ENCODE measurements at places on chromosomes 4 and X.

GRCh38 chrX:152276277-152276676 lies 137.9 kb upstream of the MAGEA10 start:
- DNase-seq, result no peak

DNA sequence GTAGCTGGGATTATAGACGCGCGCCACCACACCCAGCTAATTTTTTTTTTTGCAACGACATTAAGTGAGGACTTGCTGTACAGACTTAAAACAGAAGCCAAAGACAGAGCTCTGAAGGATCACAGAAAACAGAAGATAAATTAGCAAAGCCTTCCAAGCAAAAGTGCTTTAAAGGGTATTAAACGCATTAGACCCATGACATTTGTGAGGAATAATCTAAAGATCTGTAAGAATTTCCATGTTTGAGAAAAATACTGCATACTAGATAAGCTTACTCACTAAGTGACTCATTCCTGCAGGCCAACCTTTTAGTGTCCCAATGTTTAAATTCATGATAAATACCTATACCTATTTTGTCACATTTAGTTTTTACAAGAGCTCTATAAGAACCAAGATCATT lies 27.4 kb downstream of the SMARCA1 start:
- DNase-seq, result no peak

- no peak for DNase-seq
Observed at GRCh38 chrX:131728295-131729145, 184.6 kb downstream of the OR13H1 start.

- DNase-seq, result no peak
Observed at GRCh38 chr4:56115898-56116297, 167.2 kb downstream of the CEP135 start.

- DNase-seq, result no peak
Observed at GRCh38 chr4:53424280-53424679, 46.8 kb downstream of the FIP1L1 start.

- no peak for DNase-seq
Observed at GRCh38 chr4:155799116-155799793, 40.4 kb downstream of the GUCY1B1 start.

DNA sequence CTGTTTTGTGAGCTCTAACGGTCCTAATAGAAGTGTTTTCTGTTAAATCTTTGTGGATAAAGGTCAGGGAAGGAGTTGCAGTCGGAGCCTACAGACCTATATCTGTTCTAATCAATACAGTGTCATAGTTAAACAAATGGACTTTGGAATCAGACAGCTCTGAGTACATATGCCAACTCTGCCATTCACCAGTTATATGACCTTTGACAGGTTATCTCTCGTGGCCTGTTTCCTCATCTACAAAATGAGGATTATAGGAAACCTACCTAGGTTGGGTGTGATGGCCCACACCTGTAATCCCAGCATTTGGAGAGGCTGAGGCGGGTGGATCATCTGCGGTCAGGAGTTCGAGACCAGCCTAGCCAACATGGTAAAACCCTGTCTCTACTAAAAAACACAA lies 89.7 kb downstream of the MID1IP1 start:
- no peak for DNase-seq

- no peak for DNase-seq
Observed at GRCh38 chr4:173424899-173425805, 26.2 kb upstream of the SCRG1 start.

DNA sequence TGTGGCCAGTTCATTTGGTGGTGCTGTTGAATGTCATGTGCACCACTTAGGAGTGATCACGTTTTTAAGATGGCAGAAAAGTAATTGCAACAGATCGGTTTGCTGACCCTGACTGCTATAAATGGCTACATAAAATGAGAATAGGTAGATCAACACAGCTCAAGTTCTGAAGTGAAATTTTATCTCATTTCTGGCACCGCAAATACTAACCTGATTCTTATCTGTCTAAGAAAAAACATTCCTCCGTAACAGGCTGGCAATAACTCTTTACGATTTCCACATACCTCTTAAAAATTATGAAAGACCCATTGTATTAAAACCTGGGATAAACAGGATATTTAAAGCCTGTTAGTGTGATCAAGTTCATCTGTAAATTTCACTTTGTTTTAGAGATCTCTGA lies 387.5 kb downstream of the PDGFC start:
- no peak for DNase-seq

DNA sequence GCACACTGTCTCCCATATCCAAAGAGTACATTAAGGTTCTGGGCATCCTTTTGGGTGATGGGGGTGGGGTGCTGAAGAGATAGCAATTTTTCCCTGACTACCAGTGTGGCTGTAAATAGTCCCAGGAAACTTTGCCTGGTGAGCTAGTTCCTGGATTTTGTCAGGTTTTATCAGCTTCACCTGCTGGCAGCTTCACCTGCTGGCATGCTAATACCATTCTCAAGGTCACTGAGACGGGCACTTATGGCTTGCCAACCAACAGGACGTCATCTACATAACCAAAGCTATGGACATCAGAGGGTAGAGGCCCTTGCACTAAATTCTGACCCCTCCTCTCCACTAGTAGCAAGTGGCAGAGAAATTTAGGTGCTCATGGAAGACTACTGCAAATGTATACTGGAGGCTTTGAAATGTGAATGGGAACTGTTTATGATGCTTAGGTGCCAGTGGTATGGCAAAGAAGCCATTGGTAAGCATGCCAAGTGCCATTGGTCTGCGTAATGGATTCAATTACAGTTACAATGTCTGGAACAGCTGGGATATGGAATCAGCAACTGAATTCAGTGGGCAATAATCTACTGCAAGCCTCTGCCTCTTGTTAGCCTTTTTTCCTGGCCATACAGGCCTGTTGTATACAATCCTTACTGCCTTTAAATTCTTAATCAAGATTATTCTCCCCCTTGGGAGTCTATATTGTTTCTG lies 71.6 kb upstream of the SH3RF1 start:
- no peak for DNase-seq

GRCh38 chr4:10623862-10624261 lies 60.7 kb downstream of the CLNK start:
- no peak for DNase-seq

DNA sequence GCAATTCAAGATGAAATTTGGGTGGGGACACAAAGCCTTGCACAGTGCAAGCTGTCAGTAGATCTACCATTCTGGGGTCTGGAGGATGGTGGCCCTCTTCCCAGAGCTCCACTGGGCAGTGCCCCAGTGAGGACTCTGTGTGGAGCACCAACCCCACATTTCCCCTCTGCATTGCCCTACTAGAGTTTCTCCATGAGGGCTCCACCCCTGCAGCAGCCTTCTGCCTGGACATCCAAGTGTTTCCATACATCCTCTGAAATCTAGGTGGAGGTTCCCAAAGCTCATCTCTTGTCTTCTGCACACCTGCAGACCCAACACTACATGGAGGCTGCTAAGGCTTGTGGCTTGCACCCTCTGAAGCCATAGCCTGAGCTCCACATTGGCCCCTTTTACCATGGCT lies 402.3 kb downstream of the RAB28 start:
- DNase-seq, result no peak

DNA sequence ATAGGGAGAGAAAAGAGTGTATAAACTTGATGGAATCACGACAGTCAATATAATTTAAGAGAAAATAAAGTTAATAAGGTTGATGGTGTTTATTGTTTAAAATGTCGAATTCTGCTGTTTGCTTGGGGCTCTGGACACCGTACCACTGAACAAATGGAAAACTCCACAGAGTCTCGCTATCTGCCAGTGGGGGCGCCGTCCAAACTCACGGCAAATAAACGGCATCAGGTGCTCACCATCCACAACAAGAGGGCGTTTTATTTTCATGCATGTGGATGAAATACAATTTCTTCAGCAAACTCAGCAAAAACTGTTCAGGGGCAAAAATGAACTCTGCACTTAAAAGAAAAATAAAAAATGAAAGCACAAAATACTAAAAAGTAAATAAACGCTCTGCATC lies 46.6 kb upstream of the FAM47C start:
- DNase-seq, result no peak

GRCh38 chr4:165394275-165394674 lies 15.5 kb downstream of the CPE start:
- no peak for DNase-seq

- no peak for DNase-seq
Observed at GRCh38 chr4:22522706-22523501, 7.0 kb upstream of the ADGRA3 start.

- no peak for DNase-seq
Observed at GRCh38 chr4:95215991-95216605, 332.7 kb downstream of the UNC5C start.

GRCh38 chr4:2818351-2818939 lies 25.2 kb upstream of the ADD1 start:
- peak; percentile 67 for DNase-seq

- DNase-seq, result no peak
Observed at GRCh38 chr4:185165605-185166063, 22.6 kb downstream of the SLC25A4 start.

- DNase-seq, result no peak
Observed at GRCh38 chr4:39597695-39598381, 40.8 kb downstream of the SMIM14 start.

- DNase-seq, result no peak
Observed at GRCh38 chr4:173182403-173182802, 13.8 kb downstream of the GALNT7 start.

GRCh38 chr4:85869181-85869580 lies 394.2 kb downstream of the ARHGAP24 start:
- no peak for DNase-seq

GRCh38 chr4:79980448-79980847 lies 92.6 kb downstream of the ANTXR2 start:
- no peak for DNase-seq

DNA sequence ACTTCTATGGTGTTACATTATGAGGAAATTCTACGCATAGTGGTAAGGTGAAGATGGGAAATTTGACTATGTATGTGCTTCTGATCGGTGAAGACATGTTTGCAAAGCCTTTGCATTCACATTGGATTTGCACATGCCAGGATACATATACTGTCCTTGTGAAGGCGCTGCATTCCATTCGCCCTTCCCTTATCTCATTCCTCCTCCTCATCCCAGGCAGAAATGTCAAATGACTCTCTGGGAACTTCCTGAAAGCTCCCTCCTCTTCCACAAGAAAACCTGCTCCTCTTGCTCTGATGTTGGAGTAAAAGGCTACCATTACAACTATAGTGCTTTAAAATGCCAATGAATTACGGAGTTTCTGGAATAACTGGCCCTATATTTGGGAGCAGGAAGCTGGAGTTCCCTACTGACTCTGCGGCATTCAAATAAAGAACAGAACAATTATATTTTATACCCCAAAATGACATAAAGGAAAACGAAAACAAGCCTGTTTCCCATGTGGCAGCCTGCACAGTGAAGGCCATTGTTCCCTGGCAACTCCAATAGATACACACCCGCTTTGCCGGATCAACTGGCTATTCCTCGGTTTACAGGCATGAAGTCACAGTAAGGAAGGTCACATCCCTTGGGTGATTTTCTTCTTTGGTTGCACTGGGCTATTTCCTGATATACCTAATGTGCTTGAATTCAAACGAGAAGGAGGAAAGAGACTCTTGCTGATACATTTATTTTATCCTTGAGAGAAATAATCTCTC lies 84.5 kb downstream of the AREG start:
- DNase-seq, result no peak

DNA sequence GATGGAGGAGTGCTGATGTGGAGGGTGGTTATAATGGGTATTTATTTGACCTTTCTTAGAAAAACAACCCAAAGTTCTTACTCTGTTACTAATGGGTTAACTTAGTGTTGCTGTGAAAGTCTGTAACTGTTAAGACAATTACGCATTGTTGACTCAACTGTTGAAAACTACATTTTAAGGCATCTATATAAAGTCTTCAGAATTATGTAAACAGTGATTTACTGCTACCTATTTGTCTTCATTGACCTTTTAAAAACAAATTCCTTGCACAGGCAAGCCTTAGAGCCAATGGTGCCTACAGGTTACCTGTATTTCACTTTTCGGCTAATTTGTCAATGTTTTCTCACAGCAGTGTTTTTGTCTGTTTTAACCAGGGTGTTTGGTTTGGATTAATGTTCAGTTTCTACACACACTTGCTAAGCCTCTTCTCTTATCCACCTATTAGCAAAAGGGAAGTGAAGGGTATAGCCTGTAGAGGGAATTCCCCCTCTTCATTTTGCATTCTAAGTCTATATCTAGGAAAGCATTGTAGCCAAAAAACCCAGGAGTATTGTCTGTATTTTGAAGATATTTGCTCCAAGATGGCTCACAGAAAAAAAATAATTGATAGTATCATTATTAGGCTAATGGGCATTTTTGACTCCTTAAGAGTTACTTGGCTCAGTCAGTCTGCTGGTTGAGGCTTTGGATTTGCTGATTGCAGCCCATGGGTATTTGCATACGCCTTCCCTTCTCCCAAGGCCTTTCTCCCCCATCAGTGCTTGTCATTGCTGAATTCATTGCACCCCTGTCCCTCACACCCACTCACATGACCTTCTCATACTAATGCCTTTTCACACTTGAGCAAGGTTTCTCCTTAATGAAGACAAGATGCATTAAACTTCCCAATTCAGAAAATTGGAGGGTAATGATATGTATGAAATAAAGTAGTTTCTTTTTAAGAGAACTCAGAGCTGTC lies 30.5 kb downstream of the AFF1 start:
- DNase-seq, result no peak

GRCh38 chr4:21947791-21948346 lies 703 bp downstream of the KCNIP4 start:
- DNase-seq, result no peak

GRCh38 chr4:156725257-156725656 lies 246.3 kb downstream of the PDGFC start:
- peak; percentile 70 for DNase-seq

- no peak for DNase-seq
Observed at GRCh38 chr4:111943796-111944203, 201.5 kb upstream of the FAM241A start.

- no peak for DNase-seq
Observed at GRCh38 chr4:144734522-144734921, 88.6 kb downstream of the HHIP start.

DNA sequence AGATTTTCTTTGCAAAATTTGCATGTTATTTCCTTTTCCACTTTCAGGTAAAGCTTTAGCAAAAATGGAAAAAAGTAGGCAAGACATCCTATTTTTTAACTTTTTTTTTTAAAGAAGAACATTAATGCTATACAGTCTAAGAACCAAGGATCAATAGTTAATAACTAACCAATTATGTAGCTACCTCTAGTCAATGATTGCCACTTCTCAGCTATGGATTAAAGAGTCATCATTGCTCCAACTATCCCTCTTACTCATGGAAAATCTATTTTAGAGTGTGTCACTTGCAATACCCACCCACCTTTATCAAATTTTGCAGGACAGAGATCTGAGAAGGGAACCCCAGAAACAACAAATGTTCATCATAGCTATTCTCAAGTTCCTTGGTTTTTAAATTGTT lies 223.1 kb downstream of the ANK2 start:
- no peak for DNase-seq

DNA sequence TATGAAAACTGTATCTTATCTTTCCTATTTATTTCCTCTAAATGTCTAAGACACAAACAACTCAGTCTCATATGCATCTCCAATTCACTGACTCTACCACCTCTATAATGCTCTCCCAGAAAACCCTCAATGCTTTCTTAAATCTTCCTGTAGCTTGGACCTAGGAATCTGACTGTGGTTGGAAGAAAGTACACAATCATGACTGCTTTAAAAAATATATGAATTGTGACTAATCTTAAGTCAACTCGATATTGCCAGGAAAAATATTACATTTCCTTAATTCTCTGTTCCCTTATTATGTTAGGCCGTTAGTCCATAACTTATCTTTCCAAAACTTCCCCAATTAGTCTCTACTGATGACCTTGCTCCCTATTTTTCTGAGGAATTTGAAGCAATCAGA lies 87.0 kb downstream of the SPCS3 start:
- no peak for DNase-seq
